RPMI7951 (cell line): ENCODE measurements at places on chromosomes 1 and 21. TPM values are rescaled to one million over a fixed set of nuclear protein-coding genes. Genes with fewer than 3 reads are reported as not detected.

The FLG2 gene
- total RNA-seq: not detected in 2 replicates

The DMAP1 gene
- 8.8 and 9.7 TPM in 2 replicates for total RNA-seq

The GCLM gene
- total RNA-seq: 45.1 and 46.3 TPM in 2 replicates

The PLA2G2C gene
- total RNA-seq: not detected in 2 replicates

The EXTL1 gene
- total RNA-seq: 2.2 and 4.1 TPM in 2 replicates

The RIPPLY3 gene
- total RNA-seq: not detected in 2 replicates

The TRIM67 gene
- not detected in 2 replicates for total RNA-seq

The GPBP1L1 gene
- 105 and 122 TPM in 2 replicates for total RNA-seq

The FAM72B gene
- 9.2 and 17.7 TPM in 2 replicates for total RNA-seq

The CFAP107 gene
- not detected in 2 replicates for total RNA-seq
